ENCODE measurements at places on chromosomes 1 and 21. TPM values are rescaled to one million over a fixed set of nuclear protein-coding genes. Genes with fewer than 3 reads are reported as not detected.

The DENND2D gene
- 0.20 TPM for total RNA-seq

The PTPN14 gene
- 52.8 TPM for total RNA-seq

The OXCT2 gene
- total RNA-seq = 2.7 TPM

The XCL1 gene
- not detected for total RNA-seq

The STYXL2 gene
- not detected for total RNA-seq

The FCGR3A gene
- total RNA-seq = not detected

The COA6 gene
- total RNA-seq = 37.7 TPM

The SERTAD4 gene
- 2.4 TPM for total RNA-seq

The FAM78B gene
- 0.15 TPM for total RNA-seq

The DNTTIP2 gene
- total RNA-seq = 26.4 TPM

The ACTA1 gene
- not detected for total RNA-seq

The TMEM269 gene
- total RNA-seq = not detected

The CA6 gene
- total RNA-seq = not detected

The NID1 gene
- 87.7 TPM for total RNA-seq

Data from mammary microvascular endothelial cell (primary cell).